Common myeloid progenitor, CD34-positive (primary cell): ENCODE measurements at places on chromosomes 11 and 22.
A peak's percentile ranks its signal among the peaks of the same experiment; 100 is the strongest.

GRCh38 chr11:79708319-79708932, 267.6 kb upstream of the TENM4 start:
- DNase-seq = no peak

GRCh38 chr11:34266090-34266912, 91.5 kb downstream of the ABTB2 start:
- peak; percentile 88 for DNase-seq

GRCh38 chr11:35303596-35304385, 115.6 kb downstream of the SLC1A2 start:
- DNase-seq = no peak

DNA sequence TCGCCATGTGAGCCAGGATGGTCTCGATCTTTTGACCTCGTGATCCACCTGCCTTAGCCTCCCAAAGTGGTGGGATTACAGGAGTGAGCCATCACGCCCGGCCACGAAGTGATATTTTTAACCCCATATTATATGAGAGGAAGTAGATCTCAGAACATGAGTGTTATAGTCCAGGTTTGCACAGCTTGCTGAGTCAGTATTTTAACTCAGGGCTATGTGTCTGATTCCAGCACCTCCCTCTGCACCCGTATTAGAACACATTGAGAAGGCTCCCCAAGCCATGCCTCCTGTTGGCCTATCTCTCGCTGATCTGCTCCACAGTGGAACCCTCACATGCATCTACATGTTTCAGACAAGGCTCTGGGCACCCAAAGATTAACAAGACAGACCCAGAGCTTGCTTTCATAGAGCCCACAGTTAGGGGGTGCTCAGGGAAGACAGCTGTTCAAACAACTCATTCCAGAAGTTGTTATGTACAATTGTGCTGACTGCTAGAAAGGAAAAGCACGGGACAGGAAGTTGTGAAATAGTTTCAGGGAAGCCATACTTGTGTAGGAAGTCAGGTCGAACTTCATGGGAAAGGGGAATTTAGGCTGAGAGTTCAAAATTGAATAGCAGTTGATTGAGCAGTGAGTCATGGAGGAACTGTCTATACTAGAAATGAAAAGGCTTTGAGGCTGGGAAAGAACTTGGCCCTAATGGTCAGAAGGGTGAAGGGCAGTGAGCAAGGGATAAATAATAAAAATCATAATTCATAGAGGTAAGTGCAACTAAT, 49.3 kb upstream of the CLPB start:
- peak; percentile 86 for DNase-seq

DNA sequence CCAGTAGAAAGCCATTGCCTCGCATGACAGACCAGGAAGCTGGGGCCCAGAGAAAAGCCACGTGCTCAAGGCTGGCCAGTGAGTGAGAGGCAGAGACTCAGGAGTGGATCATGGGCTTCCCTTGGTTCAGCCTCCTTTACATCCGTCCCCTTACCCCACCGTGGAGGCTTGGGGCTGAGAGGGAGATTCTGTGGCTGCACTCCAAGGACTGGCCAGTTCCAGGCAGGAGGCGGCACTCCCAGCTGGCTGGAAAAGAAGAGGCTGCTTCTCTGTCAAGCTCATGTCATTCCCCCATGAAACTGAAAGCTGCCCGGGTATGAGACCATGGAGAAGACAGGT, 6.6 kb upstream of the ASCL2 start:
- DNase-seq = no peak

DNA sequence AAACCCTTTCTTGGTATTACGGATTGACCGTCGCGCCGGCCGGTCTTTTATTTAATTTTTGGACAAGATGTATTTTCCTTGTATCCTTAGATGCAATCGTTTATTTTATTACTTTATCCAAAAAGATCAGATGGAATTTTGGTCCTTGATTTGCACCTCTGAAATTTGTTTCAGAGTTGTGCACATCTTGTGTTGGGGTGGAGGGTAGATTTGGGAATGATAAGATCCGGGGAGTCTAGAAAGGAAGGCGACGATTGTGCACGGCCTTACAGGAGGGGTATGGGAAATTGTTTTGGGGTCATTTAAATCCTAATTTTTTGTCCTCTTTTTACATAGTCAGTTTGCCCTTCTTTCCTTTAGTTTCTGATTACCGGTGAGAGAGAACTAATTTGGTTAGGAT, 1.4 kb downstream of the KDM2A start:
- DNase-seq = no peak

GRCh38 chr11:34926101-34926830, 9.8 kb downstream of the PDHX start:
- peak; percentile 81 for DNase-seq

- DNase-seq = no peak
Measured at GRCh38 chr11:45446434-45446833, 160.3 kb upstream of the SYT13 start.

DNA sequence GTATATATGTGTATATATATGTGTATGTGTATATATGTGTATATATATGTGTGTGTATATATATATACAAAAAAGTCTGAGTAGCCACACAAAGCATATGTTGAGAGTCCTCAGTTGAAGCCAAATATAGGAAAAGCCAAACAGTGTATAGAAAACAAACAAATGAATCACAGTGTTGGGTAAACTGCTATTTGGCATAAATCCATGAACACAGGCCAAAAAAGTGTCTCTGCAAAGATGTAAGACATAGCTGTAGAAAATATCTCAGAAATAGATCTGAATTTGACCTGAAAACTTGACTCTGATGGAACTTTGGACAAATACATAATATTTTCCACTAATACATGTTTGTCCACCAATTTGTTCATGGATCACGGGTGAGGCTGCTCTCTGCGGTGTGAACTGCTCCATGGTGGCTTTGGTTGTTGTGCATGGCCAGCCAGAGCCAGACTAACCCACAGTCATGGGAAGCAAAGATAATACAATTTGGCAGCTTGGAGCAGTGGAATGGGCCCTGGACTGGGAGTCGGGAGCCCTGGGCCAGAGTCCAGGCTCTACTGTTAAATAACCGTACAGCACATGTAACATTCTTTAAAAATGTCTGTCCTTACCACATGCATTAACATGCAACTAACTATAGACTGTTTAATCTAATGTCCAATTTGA, 76.9 kb upstream of the EED start:
- no peak for DNase-seq

GRCh38 chr11:109304159-109304558, 117.8 kb upstream of the C11orf87 start:
- no peak for DNase-seq

- no peak for DNase-seq
Measured at GRCh38 chr11:65778901-65779668, 1.7 kb downstream of the AP5B1 start.

- DNase-seq = peak; percentile 72
Measured at GRCh38 chr22:25100948-25101347, 98.7 kb upstream of the CRYBB3 start.

DNA sequence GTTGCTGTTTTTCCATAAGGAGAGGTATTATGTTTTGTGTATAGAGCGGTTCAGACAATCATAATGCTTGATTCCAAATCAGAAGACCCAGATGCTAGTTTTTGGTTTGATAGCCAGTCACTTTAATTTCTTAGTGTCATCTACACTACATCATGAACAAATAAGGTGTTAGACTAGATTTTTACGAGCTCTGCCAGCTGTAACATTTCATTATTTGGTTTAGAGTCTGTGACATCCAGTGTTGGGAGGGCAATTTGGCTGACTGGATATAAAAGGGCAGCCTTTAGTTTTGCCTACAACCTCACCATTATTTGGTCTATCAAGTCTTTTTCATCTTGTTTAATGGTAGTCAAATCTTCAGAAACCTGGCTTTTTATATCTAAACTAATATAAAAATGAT, 30.2 kb upstream of the FBXO3 start:
- DNase-seq = no peak

DNA sequence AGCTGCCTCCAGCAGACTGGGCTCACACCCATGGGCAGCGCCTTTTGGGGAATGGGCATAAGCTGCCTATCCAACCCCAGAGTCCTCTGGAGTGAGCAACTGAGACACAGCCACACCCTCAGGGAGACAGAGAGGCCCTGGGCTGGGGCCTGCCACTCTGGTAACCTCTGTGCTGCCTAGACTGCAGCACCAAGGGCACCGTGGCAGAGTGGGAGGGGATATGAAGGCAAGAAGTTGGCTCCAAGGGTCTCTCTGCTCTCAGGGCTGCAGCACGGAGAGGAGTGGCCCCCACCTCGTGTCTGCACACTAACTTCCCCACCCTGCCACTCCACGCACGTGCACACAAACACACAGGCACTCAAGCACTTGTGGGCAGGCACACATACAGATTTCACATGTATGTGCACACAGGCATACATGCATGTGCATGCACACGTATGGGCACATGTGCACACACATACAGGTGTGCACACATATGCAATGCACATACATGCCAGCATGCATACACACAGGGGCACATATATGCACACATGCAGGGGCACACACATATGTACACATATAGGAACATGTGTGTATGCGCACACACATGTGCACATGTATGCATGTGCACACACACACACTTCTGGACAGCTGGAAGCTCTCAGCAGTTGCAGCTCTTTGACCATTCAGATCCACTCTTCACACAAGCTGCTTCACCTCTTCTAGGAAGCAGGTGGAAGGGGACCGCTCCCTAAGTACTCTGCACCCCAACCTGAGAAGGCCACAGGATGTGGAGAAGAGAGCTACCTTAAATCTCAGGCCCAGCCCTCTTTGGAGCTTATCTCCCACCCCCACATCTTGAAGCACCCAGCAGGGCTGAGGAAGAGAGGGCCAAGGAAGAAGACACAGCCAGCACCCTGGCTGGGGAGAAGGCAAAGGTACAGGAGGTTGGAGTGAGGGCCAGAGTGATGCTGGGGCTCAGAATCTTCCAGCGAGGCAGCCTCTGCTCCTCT, 4.3 kb downstream of the IGSF9B start:
- no peak for DNase-seq

DNA sequence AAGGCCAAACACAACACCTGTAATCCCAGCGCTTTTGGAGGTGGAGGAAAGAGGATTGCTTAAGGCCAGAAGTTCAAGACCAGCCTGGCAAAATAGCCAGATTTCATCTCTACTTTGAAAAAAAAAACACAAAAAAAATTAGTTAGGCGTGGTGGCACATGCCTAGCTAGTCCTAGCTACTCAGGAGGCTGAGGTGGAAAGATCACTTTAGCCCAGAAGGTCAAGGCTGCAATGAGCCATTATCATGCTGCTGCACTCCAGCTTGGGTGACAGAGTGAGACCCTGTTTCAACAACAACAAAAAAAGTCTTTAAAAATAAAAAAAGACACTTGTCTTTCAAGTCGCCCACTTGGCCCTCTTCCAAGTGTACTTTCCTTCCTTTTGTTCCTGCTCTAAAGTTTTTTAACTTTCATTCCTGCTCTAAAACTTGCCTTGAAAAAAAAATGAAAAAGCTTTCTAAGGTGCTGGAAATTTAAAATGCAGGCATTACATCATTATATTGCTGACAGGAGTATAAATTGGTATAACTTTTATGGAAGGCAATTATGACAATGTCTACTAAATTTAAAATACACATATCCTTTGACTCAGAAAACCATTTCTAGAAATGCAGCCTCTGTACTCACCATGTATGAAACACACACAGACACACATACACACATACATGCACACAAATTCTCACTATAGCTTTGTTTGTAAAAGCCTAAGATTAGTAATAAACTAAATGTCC, 12.7 kb downstream of the LIPT2 start:
- peak; percentile 27 for DNase-seq

DNA sequence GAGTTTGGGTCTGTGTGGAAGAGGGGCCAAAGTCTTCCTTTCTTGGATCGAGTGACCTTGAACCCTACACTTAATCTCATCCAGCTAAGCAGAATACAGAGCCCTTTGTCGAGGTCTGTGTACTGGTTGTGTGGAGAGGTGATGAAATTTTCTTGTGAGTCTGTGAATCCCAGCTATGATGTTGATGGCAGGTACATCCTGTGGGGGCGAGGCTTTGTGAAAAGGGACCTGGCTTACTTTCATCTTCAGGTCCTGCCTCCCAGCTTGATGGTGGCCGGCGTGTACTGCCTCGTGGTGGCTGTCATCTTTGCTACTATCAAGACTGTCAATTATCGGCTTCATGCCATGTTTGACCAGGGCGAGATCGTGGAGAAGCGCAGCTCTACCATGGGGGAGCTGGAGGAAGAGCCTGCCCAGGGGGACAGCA, 1.0 kb downstream of the PCNX3 start:
- no peak for DNase-seq

DNA sequence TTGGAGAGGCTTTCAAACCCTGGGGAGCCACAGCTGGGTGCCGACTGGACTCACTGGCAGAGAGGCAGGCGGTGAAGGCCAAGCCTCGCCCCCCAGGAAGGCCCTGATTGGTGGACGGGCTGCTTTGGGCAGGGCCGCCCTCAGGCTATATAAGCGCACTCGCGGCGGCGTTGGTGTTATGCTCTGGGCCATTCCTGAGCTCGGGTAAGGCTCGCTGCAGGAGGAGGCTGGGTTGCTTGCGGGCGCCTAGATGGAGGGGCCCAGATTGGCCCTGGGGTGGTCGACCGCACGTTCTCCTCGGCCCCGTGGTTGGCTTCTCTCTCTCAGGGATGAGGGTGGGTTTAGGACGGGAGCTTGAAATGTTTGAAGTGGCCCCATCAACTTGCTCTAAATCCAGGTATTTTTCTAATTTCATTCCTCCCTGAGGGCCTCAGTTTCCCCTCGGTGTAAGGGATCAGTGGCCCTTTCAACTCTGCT, at the start of gene SPDYC:
Gene SPDYC, plus strand, starts transcription at position 176 of the 477 bp plus-strand sequence. CDS start 1,125 bp downstream, outside the sequence.
- no peak for DNase-seq

- no peak for DNase-seq
Measured at GRCh38 chr11:68783216-68783821, 32.0 kb upstream of the TESMIN start.
